ENCODE measurements at places on chromosomes 16 and 17.

DNA sequence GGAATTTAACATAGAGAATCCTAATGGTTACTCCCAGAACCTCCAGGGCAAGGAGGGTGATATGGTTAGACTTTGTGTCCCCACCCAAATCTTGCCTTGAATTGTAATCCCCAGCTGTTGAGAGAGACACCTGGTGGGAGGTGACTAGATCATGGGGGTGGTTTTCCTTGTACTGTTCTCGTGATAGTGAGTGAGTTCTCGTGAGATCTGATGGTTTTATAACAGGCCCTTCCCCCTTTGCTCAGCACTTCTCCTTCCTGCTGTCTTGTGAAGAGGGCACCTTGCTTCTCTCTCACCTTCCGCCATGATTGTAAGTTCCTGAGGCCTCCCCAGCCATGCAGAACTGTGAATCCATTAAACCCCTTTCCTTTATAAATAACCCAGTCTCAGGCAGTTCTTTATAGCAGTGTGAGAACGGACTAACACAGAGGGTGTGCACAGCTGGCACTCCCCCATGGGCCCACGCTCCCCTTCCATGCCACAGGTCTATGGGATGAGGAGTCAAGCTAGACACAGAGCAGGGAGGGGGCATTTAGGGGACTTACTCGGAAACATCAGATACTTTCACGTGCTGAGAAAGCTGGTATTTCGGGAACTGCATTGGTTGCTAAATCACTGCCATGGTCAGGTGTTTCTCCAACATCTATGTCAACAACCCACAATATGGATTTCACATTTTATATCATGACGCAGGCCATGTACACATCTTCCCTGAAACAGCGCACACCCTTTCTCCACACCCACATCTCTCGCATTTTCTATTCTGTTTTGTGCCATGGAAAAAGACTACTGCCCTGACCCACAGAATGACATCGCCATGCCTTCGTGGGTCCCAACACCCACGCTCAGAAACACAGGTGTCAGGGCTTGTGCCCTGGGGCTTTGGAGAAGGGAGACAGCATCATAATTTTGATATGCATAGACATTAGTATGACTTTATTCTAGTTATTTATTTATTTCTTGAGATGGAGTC is 199.1 kb upstream of the GSE1 start:
- no peak for DNase-seq

- no peak for DNase-seq
Measured at GRCh38 chr16:74585846-74586443, 21.0 kb downstream of the GLG1 start.

DNA sequence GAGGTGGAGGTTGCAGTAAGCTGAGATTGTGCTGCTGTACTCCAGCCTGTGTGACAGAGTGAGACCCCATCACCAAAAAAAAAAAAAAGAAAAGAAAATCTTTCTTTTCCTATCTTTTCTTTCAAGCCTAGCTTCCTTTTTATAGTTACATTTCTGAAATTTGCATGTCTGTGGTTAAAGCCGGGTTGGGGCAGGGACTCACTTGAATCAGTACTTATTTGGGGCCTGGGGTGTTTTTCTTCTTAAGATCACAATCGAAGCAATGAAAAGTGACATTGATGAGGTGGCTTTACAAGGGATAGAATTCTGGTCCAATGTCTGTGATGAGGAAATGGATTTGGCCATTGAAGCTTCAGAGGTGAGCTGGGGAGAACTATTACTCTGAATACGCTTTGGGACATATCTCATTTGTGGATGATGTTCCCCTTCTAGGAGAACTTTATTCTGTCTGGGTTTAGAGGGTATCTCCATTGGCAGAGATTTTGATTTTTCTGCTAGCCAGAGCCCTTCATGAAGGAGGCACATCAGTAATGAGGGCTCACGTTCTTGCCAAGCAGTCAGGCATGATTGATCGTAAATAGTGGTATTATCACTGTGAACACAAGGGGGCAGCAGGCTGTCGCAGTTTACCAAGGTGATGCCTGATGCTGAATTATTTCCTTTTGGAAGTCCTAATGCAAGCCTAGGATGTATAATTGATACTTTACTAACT is 14.3 kb downstream of the KPNB1 start:
- DNase-seq = no peak

DNA sequence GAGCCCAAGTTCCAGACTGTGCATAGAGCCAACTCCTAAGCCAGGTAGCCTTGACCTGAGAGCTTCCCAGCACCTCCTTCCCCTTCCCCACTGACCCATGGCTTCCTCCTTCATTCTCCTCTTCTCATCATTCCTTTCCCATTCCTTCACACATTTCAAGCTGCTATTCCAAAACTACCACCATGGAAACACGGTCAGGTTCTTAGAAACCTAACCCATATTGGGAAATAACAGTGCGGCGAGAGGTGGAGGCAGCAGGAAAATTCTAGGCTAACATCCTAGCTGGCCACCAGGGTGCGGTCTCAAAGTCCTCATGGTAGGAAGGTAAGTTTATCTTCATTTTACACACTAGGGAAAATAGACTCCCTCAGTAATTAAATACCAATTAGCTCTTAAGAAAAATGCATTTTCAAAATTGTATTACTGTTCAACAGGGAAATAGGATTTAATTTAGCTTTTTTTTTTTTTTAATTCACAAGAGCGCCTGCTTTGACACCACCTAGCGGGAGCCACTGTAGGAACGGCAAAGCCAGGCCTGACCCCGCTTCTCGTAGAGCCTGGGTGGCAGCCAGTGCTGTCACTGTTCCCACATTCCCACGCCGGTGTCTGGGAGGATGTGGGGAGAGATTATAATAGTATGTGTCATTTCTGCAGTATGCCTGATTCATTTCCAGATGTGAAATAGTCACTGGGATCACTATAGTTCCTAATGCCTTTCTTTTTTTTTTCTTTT is 14.0 kb upstream of the SPHK1 start:
- no peak for DNase-seq

GRCh38 chr16:81484908-81485624 is 40.5 kb downstream of the CMIP start:
- no peak for DNase-seq

Data from activated CD8-positive, alpha-beta memory T cell treated with anti-CD3 and anti-CD28 coated beads for 48 hours (primary cell).